ENCODE measurements at places on chromosomes 5 and 9.

GRCh38 chr5:138179277-138179857 is 455 bp downstream of the KIF20A start:
- no peak for DNase-seq

DNA sequence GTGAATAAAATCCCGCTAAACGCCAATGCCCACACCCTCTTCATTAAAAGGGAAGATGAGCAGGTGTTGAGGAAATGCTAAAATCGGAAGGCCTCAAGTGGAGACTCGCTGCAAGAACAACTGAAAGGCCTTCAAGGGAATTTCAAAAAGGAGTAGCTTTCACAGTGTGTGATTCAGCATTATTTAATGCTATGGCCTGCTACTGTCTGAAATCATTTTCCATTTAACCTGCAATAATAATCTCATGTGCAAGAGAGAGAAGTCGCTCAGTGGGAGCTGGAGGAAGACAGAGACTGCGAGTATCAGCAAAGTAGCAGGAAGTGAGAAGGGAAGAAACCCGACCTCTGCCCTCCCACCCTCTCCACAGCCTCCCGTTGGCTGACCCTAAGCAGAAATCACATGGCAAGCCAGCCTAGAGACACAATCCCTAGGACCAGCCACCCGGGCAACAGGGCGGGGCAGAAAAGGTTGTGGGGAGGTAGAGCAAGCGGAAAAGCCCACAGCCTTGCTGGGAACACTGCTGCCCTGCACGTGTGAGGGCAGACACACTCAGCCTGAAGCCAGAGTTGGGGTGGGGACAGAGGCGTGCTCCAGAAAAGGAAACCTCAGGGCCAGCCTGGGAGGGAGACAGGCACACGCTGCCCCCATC is 39.9 kb upstream of the CTSL start:
- no peak for DNase-seq

GRCh38 chr5:94304146-94304545 is 314.3 kb downstream of the KIAA0825 start:
- DNase-seq = no peak

GRCh38 chr5:9932770-9933169 is 302.6 kb upstream of the TAS2R1 start:
- DNase-seq = no peak

DNA sequence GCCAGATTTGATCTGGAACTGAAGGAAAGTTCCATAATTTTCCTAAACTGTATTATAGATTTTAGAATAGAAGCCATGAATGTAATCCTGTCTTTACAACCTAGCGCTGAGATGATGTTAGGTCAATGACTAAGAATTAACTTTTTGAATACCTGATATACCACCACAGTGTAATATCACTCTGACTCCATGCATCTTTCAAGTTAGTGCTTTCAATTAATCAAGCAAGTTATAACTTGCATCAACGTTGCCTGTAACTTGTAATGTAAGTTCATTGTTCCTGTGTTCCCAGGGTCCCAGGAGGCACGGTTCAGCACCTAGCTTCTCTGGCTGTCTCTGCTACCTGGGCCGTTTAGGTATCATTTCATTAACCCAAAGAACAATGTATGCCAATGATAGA is 139.3 kb downstream of the CSNK1G3 start:
- DNase-seq = no peak

- DNase-seq = no peak
Measured at GRCh38 chr5:10301266-10301665, 6.4 kb downstream of the CMBL start.

DNA sequence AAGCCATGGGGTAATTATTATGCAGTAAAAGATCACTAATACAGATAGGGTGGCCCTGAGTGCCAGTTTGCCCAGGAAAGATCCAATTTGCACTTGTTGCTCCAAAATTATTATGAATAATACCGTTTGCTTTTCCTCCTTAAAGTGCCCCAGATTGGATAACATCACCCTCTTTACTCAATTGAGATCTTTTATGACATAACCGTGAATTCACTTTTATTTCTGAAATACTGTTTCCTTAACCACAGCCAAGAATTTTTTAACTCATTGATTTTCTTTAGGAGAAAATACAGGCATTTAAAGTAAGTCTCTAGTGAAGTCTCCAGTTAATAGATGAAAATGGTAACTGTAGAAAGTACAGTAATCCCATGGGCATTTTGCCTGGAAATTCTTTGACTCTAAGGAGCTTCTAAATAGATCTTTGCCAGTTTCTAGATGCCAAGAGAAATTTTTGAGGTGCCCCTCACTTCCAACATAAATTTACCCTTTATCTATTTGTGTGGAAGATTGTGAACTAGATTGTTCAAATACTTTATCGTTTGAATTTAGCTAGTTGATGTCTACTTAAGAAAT is 99.2 kb downstream of the UHRF2 start:
- DNase-seq = no peak

DNA sequence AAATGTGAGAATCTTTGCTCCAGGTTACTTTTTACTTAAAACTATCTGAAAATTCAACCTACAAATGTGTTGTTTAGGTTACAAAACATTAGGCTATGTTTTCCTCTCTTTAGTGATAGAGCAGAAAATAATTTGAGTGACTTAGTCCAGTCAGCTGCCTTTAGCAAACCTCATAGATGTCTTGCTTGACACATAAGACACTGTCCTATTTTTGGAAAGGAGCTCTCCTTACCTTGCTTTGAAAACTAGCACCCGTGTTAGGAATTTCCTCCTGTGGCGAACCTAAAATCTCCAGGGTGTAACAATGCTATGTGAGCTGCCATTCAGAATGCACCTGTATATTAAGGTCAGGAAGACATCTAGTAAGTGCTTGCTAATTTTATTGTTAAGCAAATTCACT is 221.2 kb upstream of the CD180 start:
- DNase-seq = no peak

- DNase-seq = no peak
Measured at GRCh38 chr5:124418390-124418789, 328.0 kb downstream of the ZNF608 start.

DNA sequence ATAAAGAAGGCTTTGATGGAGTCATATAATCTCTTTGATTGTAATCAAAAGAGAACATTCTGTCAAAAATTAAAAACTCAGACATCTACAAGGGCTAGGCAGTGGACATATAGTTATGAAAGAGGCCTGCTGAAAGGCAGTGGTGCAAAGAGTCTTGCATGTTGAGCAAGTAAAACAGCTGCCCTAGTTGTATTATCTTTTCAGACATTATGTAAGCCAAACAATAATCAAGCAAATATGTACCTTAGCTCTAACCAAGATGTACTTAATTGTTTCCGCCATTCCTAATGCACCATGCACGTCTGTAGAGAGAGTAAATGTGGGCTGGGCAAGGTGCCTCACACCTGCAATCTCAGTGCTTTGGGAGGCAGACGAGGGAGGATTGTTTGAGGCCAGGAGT is 14.3 kb downstream of the GAPT start:
- no peak for DNase-seq

Measured in HuH-7.5 (cell line).